HuH-7 (cell line): ENCODE measurements at places on chromosomes 12 and 14.

DNA sequence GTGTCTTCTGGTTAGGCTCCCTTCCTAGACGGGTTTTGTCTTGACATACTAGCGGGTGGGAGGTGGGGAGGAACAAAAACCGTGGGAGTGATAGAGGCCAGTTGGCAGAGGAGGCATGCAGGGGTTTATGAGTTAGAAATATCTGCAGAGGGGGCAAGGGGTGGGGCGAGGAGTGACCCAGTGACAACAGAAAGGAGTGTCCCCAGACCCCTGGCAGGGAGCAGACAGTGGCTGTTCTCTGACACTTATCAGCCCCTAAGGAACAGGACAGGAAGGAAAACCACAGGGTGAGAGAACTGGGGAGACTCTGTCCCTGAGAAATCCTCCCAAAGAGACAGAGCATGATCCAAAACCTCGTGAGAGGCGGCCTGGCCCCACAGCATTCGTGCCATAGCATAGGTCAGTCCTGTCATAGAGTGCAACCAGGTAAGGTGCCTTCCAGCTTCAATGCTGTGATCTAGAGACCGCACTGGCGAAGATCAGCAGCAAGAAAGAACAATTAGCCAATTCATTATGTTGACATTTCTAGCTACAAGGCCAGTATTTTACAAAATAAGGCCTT lies 141.4 kb downstream of the CRADD start:
- DNase-seq = no peak

- no peak for DNase-seq
Measured at GRCh38 chr12:133231001-133231400, 4.7 kb downstream of the ANHX start.

- no peak for DNase-seq
Measured at GRCh38 chr12:88750867-88751543, 170.7 kb upstream of the KITLG start.

GRCh38 chr14:75023108-75023507 lies 20.4 kb downstream of the EIF2B2 start:
- no peak for DNase-seq

- DNase-seq = no peak
Measured at GRCh38 chr12:45309836-45310626, 94.1 kb downstream of the ANO6 start.

- DNase-seq = no peak
Measured at GRCh38 chr12:127555071-127555470, 711.9 kb upstream of the TMEM132C start.

GRCh38 chr14:38129705-38130104 lies 78.0 kb upstream of the SSTR1 start:
- no peak for DNase-seq

DNA sequence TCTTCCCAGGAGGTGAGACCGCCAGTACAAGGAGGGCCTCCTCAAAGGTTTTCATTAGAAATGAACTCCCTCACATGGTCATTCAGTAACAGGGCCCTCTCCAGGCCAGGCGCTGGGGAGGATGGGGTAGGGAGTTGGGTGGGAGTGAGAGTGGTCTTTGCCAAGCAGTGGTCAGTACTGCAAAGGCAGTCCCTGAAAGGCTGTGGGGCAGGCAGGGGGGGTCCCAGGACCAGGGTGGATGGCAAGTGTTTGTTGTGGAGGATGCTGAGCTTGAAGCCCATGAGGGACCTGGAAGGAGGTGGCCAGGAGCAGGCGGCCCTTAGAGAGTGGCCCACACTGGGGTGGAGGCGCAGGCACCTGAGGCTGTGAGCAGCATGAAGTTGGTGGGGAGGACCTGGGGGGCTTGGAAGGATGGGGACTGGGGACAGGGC lies 26.1 kb downstream of the CEP170B start:
- DNase-seq = no peak

- DNase-seq = no peak
Measured at GRCh38 chr14:50624447-50624846, 43.7 kb downstream of the SAV1 start.

- no peak for DNase-seq
Measured at GRCh38 chr12:82407481-82407880, 49.2 kb downstream of the METTL25 start.

GRCh38 chr12:114902665-114903064 lies 218.7 kb upstream of the TBX3 start:
- no peak for DNase-seq

DNA sequence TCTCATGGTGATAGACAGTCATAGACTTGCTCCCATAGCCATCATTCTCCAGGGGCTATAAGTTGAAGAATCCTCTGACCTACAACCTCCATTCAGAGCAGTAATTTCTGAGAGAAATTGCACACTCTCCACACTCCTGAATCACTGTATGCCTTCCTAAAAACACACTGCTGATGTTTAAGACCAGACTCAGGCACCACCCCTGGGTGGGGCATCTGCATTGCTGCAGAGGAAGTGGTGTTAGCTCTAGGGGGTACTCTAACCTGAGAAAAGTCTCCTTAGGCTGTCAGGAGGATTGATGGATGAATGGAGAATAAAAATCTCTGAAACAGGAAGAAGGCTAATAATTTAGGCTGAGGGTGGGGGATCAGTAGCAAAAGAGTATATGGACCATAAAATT lies 436.1 kb downstream of the DAD1 start:
- no peak for DNase-seq

GRCh38 chr12:105588106-105588505 lies 257.6 kb downstream of the C12orf75 start:
- no peak for DNase-seq

DNA sequence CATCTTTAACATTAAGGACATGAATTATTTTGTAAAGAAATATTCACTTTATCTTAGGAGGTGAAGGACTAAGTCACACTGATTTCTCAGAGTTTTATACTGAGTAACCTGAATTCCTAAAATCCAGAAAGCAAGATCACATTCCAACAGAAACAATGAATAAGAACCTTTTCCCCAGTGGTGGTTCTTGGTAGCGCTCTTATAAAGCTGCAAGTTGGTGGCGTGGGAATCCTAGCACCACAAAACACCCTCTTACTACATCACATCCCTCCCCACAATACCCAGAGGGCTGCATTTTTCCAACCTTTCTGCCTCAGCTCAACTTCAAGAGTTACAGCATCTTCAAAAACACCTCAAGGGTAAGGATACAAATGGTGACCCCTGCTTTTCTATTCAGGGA lies 44.0 kb upstream of the SMUG1 start:
- DNase-seq = no peak

- DNase-seq = no peak
Measured at GRCh38 chr12:58465418-58465817, 454.9 kb downstream of the LRIG3 start.

- no peak for DNase-seq
Measured at GRCh38 chr12:51011955-51012354, 14.2 kb downstream of the SLC11A2 start.

- DNase-seq = peak; percentile 59
Measured at GRCh38 chr14:74531467-74531866, 37.9 kb downstream of the ISCA2 start.

GRCh38 chr12:111066744-111067437 lies 146.5 kb upstream of the MYL2 start:
- DNase-seq = no peak

DNA sequence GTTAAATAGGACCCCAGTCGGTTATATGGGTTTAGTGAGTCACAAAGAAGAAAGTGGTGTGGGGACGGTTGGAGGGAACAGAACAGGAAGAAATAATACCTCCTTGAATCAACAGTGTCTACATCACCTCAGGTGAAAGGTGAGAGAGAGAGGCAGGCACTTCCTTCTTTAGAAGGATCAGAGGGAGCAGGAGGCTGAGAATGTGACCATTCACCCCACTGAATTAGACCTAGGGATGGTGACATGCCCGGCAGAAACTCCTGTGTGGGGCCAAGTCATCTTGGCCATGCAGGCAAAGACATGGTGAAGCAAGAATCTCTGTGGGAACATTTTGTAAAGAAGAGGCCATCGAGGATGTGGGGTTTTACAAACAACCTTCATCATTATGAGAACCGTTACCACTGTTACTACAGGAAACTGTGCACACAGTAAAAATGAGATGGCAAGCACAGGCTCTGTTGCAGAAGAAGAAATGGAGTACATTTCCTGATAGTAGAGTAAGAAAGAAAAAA lies 1196.9 kb downstream of the VRK1 start:
- DNase-seq = no peak

DNA sequence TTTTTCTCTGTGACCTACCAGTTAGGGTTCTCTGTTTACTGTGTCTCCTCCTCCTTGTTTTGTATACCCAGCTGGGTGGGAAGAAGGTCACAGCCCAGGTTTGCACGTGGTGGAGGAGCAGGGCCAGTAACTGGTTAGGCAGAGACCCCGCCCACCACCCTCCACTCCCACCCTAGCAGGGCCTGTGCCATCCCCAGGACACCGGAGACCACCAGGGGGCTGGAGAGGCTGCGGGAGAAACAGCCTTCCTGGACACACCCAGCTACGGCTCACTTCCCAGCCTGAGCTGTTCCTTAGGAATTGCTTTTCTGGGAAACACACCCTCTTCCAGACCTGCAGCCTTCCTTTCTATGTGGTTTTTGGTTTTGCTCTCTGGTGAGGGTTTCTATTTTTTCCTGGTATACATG lies 21.1 kb downstream of the BDKRB2 start:
- DNase-seq = no peak

- DNase-seq = no peak
Measured at GRCh38 chr12:80681287-80681686, 26.1 kb upstream of the MYF6 start.

- no peak for DNase-seq
Measured at GRCh38 chr14:31161274-31161673, 46.3 kb downstream of the HECTD1 start.

- DNase-seq = no peak
Measured at GRCh38 chr12:107241411-107241810, 148.1 kb upstream of the CRY1 start.

- DNase-seq = no peak
Measured at GRCh38 chr12:101733166-101733565, 6.1 kb downstream of the SYCP3 start.

DNA sequence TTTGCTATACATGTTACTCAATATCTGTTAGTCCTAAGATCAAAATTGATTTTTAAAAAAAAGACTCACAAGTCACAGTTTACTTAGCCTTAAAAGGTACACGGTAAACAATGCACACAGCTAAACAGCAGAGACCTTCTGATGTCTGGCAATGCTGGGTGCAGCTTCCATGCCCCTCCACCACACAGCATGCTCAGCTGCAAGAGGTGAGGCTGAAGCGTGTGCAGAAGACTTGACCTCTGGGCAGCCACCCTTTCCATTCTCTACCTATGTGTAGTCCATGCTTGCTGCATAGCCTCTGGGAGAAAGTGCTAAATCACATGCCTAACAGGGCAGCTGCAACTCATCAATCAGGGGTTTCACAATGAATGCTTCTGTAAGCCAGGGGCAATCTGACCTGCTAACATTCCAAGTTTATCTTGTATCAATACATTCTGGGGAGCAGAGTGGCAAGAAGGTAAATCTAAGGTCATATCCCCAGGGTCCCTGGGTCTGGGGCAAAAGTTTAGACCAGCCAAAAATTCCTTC lies 44.5 kb upstream of the AMN1 start:
- peak; percentile 87 for DNase-seq

DNA sequence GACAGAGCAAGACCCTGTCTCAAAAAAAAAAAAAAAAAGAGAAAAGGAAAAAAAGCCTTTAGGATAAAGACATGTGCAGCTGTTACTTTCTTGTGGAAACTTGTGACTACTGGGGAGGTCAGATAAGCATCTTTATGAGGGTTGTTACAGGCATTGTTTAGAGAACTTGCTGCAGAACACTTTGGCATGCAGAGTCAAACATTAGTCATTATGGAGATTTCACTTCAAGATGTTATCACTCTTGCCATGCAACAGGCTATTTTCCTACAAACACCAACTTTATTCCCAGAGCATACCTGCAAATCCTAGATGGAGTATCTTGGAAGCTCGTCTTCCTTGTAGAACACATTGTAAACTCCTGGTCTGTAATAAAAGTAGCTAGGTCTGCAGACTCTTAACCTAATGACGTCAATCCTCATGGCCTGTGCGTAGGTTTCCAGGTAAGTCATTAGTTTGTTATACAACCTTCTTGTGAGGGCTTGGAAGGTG lies 36.3 kb upstream of the WDR89 start:
- no peak for DNase-seq

DNA sequence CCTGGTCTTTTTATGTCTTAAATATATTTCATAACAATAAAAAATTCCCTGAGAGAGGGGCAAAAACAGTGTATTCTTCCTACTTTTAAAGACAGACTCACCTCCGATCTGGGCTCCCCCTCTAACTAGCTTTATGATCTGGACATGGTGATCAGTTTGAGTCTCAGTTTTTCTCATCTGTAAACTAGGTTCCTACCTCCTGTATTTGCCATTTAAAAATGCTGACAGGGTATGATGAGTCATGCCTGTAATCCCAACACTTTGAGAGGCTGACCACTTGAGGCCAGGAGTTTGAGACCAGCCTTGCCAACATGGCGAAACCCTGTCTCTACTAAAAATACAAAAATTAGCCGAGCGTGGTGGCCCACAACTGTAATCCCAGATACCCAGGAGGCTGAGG lies 114.8 kb upstream of the LHX5 start:
- no peak for DNase-seq

DNA sequence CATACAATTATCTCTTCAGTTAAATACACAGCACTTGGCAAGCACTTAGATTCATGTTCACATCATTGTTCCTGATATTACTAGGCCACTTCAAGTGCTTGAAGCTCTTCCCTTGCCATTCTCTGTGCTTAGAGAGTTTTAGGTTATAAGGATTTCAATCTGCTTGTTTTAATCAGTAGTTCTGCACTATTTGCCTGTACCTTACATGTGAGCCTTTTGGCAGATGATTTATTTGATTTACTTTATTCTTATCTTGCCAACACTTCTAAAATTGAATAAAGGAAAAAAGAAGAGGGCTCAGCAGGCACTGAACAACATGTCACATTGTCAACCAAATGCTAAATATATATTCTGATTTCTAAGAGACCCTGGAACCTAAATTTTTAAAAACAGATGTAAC lies 363.8 kb upstream of the USP15 start:
- DNase-seq = no peak
